HEK293T (cell line): ENCODE measurements at places on chromosomes 3 and 15.

DNA sequence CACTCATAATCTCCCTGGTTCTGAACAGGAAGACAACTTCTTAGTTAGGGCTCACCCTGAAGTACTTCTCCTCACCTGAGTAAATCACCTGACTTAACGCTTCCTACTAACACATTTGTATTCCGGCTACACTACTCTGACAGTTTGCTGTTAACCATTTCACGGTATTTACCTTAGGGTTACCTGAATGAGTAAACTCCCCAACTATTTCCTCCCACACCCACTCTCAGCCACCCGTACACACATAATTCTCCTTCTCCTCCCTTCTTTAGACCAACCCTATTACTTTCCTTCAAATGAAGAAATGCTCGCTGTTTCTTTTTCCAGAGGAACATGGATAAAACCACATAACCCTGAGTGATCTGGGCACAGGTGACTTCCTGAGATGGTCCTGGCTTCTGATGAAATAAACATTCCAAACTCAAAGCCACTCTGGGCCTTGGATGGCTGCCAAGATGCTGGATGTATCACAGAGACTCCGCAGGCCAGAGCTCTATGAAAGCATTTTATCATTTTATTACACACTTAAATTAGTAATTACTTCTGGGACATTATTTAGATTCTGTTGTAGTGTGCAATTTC lies 183.6 kb upstream of the ATP11B start:
- peak; percentile 12 for DNase-seq

GRCh38 chr3:133412183-133413132 lies 12.6 kb downstream of the BFSP2 start:
- no peak for DNase-seq

DNA sequence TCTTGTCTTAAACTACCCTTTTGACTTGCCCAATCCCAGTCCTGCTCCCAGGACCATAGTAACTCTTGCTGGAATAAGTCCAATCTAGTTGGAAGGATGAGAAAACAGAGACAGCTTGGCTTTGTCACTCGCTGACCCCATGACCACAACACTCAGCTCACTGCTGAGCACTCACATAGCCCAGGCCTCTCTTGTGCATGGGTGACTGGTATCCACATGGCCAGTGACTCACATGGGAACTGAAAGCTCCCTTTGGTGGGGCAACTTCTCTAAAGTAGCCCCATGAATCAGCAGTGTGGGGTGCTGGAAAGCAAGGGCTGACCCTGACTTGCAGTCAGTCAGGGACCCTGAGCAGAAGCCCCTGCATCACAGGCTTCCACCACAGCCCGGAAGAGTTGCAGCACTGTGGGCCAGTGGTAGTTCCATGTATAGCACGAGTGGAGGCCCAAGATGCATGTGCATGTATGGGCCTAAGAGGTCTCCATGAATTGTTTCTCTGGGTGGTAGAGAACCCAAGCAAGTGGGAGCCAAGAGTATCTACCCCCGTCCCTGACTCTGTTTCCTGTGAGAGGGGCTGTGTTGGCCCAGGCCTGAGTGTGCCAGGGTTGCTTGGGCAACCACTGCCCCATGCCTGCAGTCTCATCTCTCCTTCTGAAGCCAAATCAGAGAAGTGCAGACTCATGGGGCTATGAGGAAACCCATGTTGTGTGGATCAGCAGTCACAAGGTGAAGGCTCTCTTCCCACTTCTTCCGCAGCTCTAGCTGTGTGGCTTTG lies 62.1 kb upstream of the XCR1 start:
- no peak for DNase-seq

DNA sequence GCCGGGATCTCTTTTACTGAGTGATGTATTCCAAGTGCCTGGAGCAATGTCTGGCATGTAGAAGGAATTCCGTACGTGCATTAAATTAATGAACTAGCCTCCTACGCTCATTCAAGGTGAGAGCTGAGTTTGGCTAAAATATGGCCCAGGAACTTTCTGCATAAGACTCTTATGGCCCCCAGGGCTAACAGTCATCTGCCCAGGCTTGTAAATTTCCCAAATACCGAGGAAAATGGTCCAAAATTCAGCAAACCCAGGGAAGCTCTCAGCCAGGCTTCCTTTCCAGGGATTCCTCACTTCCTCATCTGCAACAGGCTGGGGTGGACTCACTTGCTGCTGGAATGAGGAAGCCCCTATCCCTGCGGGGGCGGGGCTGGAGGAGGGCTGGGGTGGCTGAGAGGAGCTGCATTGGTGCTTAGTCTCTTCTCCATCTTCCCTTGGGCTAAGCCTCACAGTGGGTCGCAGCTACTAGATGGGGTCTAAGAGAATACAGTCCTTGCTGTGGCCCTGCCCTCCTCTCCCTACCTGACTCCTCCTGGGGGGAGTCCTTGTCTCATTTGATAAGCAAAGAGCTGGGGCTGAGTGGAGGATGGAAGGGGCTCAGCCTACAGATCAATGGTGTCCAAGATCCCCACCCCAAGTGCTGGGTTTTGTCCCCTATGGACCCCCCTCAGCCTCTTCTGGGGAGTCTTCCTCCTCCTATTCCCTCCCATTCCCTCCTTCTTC lies 28.5 kb upstream of the APOD start:
- no peak for DNase-seq

- no peak for DNase-seq
Measured at GRCh38 chr15:75945953-75946352, 42.3 kb downstream of the FBXO22 start.

DNA sequence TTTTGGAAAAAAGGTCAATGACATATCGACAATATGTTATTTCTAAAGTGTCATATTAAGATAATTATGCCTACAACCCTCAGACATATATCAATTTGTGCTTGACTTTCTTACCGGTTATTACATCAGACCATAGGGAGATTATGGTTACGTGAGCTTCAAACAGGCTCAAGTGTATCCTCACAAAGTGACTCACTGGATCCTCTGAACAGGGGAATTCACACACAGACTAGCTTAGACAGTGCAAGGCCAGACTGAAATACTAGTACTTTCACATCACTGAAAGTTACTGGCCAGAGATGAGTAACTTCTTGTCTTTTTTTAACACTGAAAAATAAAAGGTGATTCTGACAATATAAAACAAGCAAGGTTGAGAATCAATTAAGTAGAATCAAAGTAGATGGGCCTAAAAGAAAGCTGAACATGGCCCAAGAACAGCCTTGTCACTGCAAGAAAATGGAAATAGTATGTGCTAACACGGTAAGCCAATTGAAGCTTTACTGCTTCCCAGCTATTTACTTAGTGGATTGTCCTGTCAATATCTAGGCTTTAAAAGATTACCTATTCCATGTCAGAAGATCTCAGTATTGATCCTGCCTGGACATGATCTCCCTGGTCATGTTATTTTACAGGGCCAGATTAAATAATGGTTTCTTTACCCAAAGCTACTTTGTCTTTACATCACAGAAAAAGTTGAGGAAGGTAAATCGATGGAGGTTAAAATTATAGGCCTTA lies 848.6 kb downstream of the ROBO1 start:
- no peak for DNase-seq

GRCh38 chr3:157122116-157122515 lies 37.8 kb downstream of the CCNL1 start:
- DNase-seq: no peak

DNA sequence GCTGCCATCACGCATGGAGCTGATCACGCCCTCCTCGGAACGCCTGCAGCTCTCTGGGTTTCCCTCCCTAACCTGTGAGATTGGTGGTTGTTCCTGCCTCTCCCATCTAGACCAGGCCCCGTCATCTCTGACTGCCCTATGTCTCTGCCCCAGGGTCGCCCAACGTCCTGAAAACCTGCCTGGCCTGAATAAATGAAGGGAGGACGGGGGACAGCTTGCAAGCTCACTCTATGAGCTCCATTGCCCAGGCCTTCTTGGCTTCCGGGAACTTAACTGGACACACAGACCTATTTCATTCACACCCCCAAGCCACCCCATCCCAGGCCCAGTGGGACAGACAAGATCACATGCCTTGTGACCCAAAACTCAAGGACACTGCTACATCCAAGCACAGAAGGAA lies 274.2 kb downstream of the XXYLT1 start:
- no peak for DNase-seq

- no peak for DNase-seq
Measured at GRCh38 chr15:72155003-72155621, 36.9 kb downstream of the SENP8 start.

DNA sequence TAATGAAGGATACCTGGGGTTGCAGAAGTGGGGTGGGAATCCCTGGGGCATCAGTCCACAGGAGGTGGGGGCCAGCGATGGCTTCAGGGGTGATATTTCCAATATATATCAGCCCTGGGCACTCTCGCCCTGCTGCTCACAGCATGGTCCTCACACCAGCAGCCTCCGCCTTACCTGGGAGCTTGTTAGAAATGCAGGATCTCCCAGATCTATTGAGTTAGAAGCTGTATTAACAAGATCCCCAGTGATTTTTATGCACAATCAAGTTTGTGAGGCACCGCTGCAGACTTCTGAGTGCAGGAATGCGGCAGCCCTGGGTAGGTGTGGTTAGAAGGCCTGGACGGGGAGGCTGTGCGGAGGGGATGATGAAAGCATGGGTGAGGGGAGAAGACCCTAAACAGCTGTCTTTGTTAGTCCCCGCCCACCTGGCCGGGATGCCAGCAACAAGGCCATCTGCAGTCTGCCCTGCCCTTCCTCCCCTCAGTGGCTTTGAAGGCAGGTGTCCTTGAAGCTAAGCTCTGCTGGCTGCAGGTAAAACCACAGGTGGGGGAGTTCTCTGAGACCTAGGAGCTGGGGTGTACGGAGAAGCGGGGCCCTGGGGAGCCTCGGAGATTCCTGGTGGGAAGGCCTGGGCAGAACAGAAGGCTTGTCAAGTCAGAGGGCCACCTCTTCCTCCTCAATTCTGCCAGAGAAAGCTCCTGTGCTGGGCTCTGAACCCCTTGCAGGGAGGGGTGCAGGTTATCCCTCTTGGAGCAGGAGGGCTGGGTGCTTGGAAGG lies 11.4 kb downstream of the FAM107A start:
- no peak for DNase-seq

DNA sequence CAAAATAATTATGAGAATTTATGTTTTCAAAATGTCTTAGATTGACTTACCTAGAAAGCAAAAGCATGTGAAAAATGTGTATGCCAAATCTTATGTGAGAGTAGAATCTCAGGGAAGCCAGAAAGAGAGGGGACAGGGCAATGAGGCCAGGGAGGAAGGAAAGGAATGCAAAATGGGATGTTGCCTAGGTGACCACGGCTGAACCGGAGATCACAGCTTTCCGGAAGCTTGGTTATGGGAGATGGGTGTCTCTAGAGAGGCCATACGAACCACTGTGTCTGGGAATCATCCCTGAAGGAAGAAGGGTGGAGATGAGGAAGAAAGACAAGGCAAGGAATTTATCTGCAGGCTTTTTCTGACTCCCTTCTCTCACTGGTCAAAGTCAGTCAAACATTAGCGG lies 76.0 kb downstream of the SUCLG2 start:
- DNase-seq: no peak

- DNase-seq: no peak
Measured at GRCh38 chr3:71384388-71384787, 199.1 kb downstream of the FOXP1 start.

DNA sequence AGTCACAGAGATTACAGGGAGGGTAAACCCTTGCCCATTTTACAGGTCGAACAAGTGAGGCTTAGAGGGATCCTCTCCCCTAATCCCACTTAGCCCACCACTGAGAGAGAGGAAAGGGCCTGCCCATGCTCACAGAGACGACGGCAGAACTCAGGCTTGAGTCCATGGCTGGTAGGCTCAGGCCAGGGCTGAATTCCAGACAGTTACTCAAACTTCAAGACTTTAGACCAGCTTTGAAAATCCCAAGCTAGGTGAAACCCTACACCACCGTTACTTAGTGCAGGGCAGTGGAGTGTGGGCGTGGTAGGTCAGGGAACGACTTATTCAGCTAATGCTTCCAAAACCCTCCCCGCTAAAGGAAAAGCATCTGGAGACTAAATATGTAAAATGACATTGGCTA lies 16.4 kb downstream of the GRIP2 start:
- no peak for DNase-seq

DNA sequence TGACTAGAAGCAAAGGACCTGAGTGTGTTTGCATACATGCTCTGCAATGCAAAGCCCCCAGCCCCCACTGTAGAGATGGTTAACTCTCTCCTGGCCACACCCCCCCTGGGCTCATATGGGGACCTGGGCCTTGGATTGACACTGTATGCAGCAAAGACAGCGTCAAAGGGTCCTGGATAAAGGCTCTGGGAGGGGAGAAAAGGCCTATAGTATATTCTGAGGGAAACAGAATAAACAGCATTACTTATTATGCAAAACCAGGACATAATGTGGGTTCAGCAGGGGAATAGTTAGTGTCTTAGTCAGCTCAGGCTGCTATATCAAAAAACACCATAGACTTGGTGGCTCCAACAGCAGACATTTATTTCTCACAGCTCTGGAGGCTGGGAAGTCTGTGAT lies 158.7 kb downstream of the APBA2 start:
- no peak for DNase-seq

- DNase-seq: no peak
Measured at GRCh38 chr3:116139641-116140040, 305.6 kb downstream of the LSAMP start.

DNA sequence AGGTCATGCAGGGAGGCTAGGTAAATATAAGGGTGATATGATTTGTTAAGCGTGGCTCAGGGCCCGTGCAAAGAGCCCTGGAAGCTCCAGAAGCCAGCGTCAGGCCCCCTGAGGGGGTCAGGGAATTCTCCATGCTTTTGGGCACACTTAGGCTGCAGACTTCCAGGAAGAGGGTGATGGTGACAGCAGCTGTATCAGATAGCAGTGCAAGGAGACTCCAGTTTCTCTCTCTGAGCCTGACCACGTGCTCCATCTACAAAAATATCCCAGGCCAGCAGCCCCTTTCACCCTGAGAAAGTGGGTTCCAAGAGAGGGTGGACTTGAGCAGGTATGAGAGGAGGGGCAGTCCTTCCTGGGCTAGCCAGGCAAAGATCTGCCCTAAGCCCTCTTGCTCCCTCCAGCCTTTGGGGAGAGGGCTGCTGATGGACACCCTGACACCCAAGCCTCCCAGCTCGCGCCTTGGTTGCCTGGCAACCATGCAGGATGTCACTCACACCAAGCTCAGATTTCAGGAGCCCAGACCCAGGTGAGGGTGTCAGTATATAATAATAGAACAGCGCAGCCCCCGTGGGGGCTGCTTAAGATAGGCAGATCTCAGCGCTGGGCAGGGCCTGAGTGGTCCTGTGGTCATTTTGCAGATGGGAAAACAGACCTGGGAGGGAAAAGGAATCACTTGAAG lies 35.8 kb downstream of the ATP2B2 start:
- no peak for DNase-seq

- DNase-seq: no peak
Measured at GRCh38 chr15:63073497-63074172, 31.1 kb downstream of the TPM1 start.
